ENCODE measurements at places on chromosomes 13 and 19. TPM values are rescaled to one million over a fixed set of nuclear protein-coding genes. Genes with fewer than 3 reads are reported as not detected.

Gene F7
- not detected for total RNA-seq

DNA sequence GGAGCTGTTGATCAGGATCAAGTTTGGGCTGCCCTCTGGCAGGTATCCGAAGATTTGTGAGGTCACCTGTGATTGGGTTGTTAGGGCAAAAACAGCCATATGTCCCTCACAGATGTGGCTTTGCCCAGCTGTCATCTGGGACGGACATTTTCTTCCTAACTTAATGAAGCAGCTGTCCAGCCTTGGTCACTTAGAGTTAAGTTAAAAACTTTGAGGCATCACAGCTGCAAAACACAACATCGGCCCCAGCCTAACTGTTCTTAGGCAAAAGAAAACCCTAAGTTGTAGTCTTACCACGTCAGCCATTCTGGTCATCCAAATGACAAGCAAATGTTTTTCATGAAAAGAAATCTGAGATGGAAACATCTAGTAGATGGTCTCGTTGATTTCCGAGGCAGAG is 318.4 kb downstream of the DCLK1 start:
- DNase-seq: no peak

GRCh38 chr19:39187552-39187943 is 9.2 kb upstream of the NCCRP1 start:
- DNase-seq: no peak

Gene TMEM221
- total RNA-seq: 0.49 TPM

Gene CASP14
- total RNA-seq: 34.6 TPM

DNA sequence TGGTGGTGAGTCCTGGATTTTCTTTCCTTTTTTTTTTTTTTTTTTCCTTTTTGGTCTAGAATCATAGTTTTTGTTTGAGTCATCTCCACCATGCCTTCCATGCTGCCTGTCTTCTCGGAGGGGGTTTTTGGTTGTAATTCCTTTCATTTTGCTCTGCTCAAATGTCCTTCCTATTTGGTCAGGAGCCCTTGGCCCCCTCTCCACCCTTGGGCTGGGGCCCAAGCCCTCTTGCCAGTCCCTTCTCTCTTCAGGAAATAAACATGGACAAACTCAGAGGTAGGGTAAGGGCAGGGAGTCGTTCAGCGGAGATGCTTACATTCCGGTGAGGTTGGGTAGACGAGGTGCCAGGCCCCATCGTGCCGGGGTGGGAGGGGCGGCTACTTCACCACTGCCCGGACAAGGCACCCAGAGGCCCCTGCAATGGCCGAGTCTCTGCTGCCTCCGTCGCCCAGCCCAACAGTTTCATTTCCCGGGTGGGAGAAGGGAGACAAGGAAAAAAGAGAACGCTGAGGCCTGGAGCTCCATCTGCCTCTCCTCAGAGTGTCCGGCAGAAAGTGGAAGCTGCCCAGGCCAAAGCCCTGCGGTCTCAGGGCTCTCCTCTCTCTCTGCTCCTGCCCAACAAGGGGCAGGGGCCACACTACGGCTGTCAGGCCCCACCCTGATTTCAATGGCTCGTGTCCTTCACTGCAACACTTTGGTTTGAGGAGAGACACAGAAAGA is 12.7 kb downstream of the ZNF574 start:
- DNase-seq: no peak

Gene SH2D3A
- total RNA-seq: 21.9 TPM

GRCh38 chr13:37959284-37959683 is 89.7 kb upstream of the TRPC4 start:
- DNase-seq: no peak

Gene LIG4
- 7.4 TPM for total RNA-seq

Gene PROZ
- total RNA-seq: not detected

DNA sequence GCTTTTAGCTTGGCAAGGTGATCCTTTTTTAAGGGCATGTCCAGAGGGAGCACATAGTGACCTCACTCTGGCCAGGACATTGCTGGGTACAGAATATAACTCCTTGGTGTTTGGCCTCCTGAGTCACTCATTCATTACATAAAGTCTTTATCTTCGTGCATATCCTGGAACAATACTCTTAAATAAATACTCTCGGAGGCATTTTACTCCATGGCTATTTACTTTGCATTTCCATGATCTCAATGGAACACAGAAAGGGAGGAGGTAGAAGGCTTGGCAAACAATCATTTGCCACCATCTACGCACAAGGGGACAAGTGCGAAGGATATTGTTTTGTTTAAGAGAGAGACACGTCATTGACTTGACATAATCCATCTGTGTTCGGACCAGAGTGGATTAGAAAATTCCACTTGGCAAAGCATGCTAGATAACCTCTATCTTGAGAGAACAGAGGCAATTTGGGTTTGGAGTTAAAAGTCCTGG is 210.0 kb downstream of the IRS2 start:
- no peak for DNase-seq

Gene ITPKC
- 92.6 TPM for total RNA-seq

- no peak for DNase-seq
Measured at GRCh38 chr13:43546251-43546650, 240.5 kb downstream of the ENOX1 start.

Measured in vagina (tissue), 2 donors.